ENCODE measurements at places on chromosomes 12 and 14.

DNA sequence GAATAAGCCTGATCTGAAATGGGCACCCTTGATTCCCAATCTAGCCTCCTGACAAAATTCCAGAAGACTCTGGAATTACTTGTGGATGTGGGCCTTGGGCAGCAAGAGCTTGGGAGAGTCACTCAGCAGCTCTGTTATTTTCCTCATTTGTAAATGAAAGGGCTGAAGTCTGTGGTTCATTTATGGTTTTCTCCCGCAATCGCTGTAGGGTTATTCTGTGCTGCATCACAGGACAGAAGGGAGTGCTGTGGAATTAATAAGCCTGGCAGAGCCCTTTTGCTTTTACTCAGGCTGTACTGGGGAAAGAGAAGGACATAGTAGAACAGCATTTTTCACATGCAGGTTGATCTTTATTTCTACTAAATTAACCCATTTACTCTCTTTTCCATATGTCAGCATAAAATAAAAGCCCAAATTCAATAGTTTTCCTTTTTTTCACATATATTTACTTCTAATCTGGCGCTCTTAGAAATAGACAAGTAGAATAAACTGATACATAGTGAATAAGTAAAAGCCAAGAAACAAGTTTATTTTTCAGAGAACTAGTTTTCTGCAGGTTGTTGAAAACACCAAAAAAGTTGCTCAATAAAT is 49.2 kb downstream of the DUSP16 start:
- no peak overlapping the region for H3K27ac ChIP-seq
- no peaks in the 10 kb centered on the region for H3K36me3 ChIP-seq
- H3K4me3 ChIP-seq: no peak overlapping the region
- H3K4me1 ChIP-seq: peaks cover 16% of the 10 kb centered on the region
- no peak for DNase-seq
- H3K27me3 ChIP-seq: no peaks in the 10 kb centered on the region

GRCh38 chr12:98678236-98678945 is 33.3 kb downstream of the APAF1 start:
- no peak overlapping the region for H3K4me3 ChIP-seq
- no peaks in the 10 kb centered on the region for H3K36me3 ChIP-seq
- no peak for DNase-seq
- no peak overlapping the region for H3K27ac ChIP-seq
- H3K4me1 ChIP-seq: no peaks in the 10 kb centered on the region
- H3K27me3 ChIP-seq: no peaks in the 10 kb centered on the region

DNA sequence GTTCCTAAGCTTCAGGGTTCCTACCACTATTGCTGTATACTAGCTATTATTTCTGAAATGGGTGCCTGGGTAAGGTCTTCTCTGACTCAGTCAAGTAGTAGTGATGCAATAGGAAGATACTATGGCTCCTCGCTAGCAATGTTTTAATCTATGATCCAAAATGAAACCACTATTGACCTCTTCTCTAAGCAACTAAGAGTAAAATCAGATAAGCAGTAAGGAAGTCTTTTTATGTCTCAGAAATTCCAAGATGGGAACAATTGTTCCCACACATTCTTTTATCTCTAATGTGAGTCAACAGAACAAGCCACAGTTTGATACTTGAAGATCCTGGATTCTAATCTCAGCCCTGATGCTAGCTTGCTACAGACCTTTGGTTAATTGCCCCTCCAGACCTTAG is 45.1 kb downstream of the AREL1 start:
- H3K36me3 ChIP-seq: peaks cover 77% of the 10 kb centered on the region
- no peak overlapping the region for H3K27ac ChIP-seq
- no peak for DNase-seq
- H3K27me3 ChIP-seq: no peaks in the 10 kb centered on the region
- no peak overlapping the region for H3K4me3 ChIP-seq

DNA sequence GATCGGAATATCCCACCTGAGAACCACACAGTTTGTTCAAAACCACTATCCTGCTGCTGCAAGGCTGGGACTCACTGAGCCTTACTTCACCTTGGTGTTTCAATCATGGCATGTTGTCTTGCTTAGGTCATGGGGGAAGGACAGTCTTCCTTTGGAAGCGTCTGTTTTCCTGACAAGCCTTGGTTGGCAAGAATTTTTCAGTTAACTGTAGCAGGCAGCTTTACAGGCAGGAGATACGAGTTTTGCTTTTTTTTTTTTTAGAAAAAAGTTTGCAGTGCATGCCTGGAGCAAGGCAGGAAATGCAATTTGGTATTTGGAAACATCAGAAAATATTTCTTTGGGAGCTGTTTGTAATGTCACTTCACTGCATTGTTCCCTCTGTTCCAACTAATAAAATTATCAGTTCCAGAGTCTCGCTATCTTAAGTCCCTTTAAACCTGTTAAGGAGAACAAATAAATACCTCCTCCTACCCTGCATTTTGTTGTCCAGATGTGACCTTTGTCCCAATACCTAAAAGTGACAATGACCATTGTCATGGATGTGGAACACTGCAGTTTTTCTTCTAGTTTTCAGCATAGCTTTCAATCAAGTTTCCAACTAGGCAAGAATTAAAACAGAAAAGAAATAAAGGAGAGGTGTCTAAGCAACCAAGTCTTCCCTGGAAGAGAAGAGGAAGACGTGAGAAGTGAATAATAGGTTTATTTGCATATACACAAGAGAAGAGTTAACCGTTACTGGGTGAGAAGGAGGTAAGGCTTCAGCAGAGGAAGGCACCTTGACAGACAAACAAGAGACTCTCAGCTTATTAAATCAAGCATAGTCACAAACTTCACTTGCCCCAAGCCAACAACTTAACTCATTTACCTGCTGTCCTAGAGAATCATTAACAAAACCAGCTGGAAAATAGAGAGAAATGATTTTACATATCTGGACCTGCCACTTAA is 71.4 kb upstream of the ACTN1 start:
- peaks cover 24% of the 10 kb centered on the region for H3K4me1 ChIP-seq
- DNase-seq: no peak
- no peak overlapping the region for H3K4me3 ChIP-seq
- H3K36me3 ChIP-seq: no peaks in the 10 kb centered on the region
- peak overlapping the region; percentile 76 for H3K27ac ChIP-seq

DNA sequence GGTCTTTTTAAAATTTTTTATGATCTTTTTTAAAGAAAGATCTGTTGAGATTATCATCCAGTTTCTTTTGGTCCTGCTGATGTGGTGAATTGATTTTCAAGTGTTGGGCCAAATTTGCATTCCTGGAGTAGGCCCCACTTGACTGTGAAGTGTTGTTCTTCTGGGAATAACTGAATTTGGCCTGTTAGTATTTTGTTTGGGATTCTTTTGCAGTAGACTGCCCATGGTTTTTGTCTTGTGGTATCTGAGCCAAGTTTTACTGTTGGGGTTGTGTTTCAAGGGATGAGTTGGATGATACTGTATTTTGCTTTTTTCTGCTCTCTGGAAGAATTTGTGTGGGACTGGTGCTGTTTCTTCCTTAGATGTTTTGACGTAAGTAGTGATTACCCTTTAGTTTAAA is 4.0 kb upstream of the SYCP3 start:
- H3K36me3 ChIP-seq: no peaks in the 10 kb centered on the region
- no peak overlapping the region for H3K4me3 ChIP-seq
- H3K4me1 ChIP-seq: no peaks in the 10 kb centered on the region
- no peak for DNase-seq
